ENCODE measurements at places on chromosomes 4 and X. TPM values are rescaled to one million over a fixed set of nuclear protein-coding genes. Genes with fewer than 3 reads are reported as not detected.

Gene TNIP3
- 3.0 TPM for total RNA-seq

Gene DTHD1
- total RNA-seq = 5.4 TPM

Gene CITED1
- not detected for total RNA-seq

Gene SLC34A2
- not detected for total RNA-seq

Gene KLHL4
- total RNA-seq = 0.11 TPM

- H3K4me3 ChIP-seq = no peak overlapping the region
- H3K4me1 ChIP-seq = peaks cover 16% of the 10 kb centered on the region
- no peak for DNase-seq
- H3K27ac ChIP-seq = peak overlapping the region; percentile 74
- no peaks in the 10 kb centered on the region for H3K36me3 ChIP-seq
Observed at GRCh38 chrX:23662853-23663252, 4.4 kb upstream of the PRDX4 start.

DNA sequence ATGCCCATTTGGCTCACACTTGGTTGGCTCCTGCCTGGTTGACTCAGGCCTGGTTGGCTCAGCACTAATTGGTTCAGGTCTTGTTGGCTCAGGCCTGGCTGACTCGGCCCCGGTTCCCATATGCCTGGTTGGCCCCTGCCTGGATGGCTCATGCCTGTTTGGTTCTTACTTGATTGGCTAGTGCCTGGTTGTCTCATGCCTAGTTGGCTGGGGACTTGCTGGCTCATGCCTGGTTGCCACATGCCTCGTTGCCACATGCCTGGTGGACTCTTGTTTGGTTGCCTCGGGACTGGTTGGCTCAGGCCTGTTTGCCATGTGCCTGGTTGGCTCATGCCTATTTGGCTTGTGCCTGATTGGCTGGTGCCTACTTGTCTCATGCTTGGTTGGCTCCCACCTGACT, 103.7 kb downstream of the APOOL start:
- H3K36me3 ChIP-seq = no peaks in the 10 kb centered on the region
- no peaks in the 10 kb centered on the region for H3K4me1 ChIP-seq
- no peak overlapping the region for H3K27ac ChIP-seq
- no peak overlapping the region for H3K4me3 ChIP-seq
- DNase-seq = no peak

GRCh38 chrX:53022381-53022780, 26.2 kb upstream of the GPR173 start:
- no peak overlapping the region for H3K4me3 ChIP-seq
- H3K4me1 ChIP-seq = no peaks in the 10 kb centered on the region
- DNase-seq = no peak
- no peak overlapping the region for H3K27ac ChIP-seq

DNA sequence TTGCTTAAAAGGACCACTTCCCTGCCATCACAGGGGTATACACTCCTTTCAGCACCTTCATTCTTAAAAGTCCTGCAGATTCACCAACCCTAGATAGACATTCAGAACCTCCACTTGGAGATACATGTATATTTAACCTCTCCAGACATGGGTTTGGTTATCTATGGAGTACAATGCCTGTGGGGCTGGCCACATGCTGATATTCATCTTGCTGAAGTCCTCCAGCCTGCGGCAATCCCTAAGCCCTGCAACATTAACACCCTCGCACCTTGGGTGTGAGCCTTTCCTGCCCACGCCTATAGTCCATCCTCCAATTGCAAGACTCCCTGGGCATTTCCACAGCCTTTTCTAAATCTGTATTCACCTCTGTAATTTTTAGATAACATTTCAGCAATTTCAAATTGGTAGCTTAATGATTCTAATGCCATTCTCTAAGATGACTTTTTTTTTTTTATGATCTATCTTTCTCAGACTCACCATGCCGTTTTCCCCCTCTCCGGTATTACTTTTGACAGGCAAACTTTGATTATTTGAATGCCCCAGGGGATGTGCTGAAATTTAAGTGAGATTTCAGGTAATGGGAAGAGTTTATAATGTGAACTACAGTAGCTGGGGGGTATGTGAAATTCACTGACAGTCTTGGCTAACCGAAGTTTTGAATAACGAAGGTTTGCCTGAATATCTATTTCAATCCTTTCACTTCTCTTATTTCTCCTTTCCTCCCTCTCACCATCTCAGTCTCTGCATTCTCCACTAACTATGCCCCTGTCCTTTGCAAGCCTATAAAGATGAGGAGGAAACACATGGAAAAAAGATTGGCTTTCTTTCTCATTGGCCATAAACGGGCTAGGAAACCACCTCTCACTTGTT, 24.1 kb downstream of the CCDC149 start:
- H3K36me3 ChIP-seq = no peaks in the 10 kb centered on the region
- H3K4me3 ChIP-seq = no peak overlapping the region
- H3K27me3 ChIP-seq = peaks cover 3% of the 10 kb centered on the region
- no peak overlapping the region for H3K27ac ChIP-seq
- DNase-seq = no peak

- no peak overlapping the region for H3K4me3 ChIP-seq
- DNase-seq = no peak
- no peaks in the 10 kb centered on the region for H3K27me3 ChIP-seq
- H3K27ac ChIP-seq = no peak overlapping the region
- no peaks in the 10 kb centered on the region for H3K36me3 ChIP-seq
Observed at GRCh38 chr4:31051565-31051964, 331.4 kb downstream of the PCDH7 start.

GRCh38 chr4:14117575-14118238, 490.2 kb upstream of the BOD1L1 start:
- H3K27ac ChIP-seq = no peak overlapping the region
- DNase-seq = no peak
- no peaks in the 10 kb centered on the region for H3K27me3 ChIP-seq
- no peak overlapping the region for H3K4me3 ChIP-seq
- peaks cover 2% of the 10 kb centered on the region for H3K4me1 ChIP-seq

- no peaks in the 10 kb centered on the region for H3K4me1 ChIP-seq
- no peak for DNase-seq
- H3K27ac ChIP-seq = no peak overlapping the region
- no peaks in the 10 kb centered on the region for H3K36me3 ChIP-seq
Observed at GRCh38 chrX:126124721-126125120, 41.4 kb downstream of the DCAF12L2 start.

DNA sequence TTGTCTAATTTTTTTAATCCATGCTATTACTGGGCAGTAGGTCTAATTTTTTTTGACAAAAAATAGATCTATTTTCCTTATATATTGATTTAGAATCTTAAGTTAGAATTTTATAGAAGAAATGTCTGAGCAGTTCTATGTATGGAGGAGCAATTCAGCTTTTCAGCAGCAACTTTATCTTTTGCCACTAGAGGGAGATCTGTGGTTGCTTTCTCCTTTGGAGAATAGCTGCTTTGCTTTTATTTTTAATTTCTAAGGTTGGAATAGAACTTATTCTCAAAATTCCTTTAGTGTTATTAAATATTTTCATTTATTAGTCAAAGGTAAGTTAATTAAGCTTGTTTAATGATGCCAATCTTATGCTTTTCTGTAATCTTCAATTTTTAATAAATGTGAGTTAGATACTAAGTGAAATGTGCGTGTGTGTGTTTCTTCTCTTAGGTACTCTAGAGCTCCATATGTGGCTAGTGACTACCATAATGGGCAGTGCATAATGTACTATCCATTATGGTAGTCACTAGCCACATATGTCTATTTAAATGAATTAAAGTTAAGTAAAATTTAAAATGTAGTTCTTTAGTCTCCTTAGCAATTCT, 29.3 kb downstream of the FAM199X start:
- DNase-seq = no peak
- no peaks in the 10 kb centered on the region for H3K4me1 ChIP-seq
- H3K36me3 ChIP-seq = no peaks in the 10 kb centered on the region
- H3K4me3 ChIP-seq = no peak overlapping the region

- H3K4me1 ChIP-seq = no peaks in the 10 kb centered on the region
- no peak for DNase-seq
- H3K27me3 ChIP-seq = peaks cover 5% of the 10 kb centered on the region
- no peak overlapping the region for H3K4me3 ChIP-seq
- no peak overlapping the region for H3K27ac ChIP-seq
Observed at GRCh38 chr4:42310358-42310757, 86.9 kb upstream of the SHISA3 start.

DNA sequence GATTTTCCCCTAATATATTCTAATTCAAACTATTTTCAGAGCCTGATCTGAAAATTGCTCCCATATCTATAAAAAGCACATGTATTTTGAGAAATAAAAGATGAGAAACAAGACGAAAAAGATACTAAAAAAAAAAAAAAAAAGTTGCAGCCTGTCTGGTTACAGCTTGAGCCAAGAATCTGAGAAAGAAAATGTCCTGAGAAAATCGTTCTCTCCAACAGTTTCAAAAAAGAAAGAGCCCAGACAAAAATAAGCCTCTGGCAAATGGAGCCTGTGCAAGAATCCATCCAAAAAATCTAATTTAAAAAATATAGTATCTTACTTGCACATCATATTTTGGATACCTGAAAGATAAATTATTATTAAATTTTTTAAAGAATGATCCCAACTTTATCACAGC, 163.0 kb upstream of the TBL1X start:
- DNase-seq = no peak
- no peaks in the 10 kb centered on the region for H3K27me3 ChIP-seq
- H3K4me1 ChIP-seq = no peaks in the 10 kb centered on the region
- H3K27ac ChIP-seq = no peak overlapping the region
- H3K36me3 ChIP-seq = no peaks in the 10 kb centered on the region

DNA sequence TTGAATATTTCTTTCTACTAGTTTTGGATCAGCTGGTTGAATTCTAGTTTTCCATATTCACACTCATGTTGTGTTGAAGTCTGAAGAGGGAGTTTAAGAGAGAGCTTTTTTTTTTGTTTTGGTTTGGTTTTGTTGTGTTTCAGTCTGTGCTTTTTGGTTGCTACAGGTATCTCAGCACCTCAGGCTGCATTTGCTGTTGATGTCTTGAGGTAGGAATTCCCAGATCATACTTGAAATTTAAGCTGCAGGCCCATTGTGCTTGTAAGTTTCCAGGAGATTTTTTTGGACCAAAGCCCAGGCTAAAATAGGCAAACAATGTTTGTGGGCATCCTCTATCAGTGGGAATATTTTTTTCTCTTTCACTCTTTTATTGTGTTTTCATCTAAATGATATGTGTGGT, 190.2 kb upstream of the AGA start:
- no peak overlapping the region for H3K27ac ChIP-seq
- H3K36me3 ChIP-seq = no peaks in the 10 kb centered on the region
- no peaks in the 10 kb centered on the region for H3K27me3 ChIP-seq
- no peak for DNase-seq
- no peaks in the 10 kb centered on the region for H3K4me1 ChIP-seq

GRCh38 chr4:155033604-155034003, 174.8 kb upstream of the NPY2R start:
- no peak overlapping the region for H3K4me3 ChIP-seq
- H3K36me3 ChIP-seq = no peaks in the 10 kb centered on the region
- no peaks in the 10 kb centered on the region for H3K4me1 ChIP-seq
- no peak overlapping the region for H3K27ac ChIP-seq
- no peak for DNase-seq

DNA sequence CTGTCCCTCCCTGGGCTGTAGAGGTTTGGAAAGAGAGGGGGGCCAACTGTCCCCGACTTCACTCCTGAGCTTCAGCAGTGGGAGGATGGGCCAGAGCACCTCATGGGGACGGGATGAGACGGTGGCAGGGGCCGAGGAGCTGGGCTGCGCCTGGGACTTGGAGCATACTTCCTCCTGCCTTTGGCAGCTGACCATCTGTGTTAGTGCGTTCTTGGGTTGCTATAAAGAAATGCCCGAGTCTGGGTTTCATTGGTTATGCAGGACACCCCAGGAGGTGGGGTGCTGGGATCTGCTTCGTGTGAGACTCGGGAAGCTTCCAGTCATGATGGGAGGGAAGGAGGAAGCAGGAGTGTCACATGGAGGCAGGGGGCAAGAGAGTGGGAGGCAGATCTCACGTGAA, 7.4 kb downstream of the PSAPL1 start:
- no peak overlapping the region for H3K27ac ChIP-seq
- no peak overlapping the region for H3K4me3 ChIP-seq
- no peaks in the 10 kb centered on the region for H3K4me1 ChIP-seq
- no peaks in the 10 kb centered on the region for H3K27me3 ChIP-seq

GRCh38 chr4:57075367-57075766, 34.8 kb downstream of the IGFBP7 start:
- H3K27ac ChIP-seq = no peak overlapping the region
- DNase-seq = no peak
- H3K4me3 ChIP-seq = no peak overlapping the region
- H3K4me1 ChIP-seq = no peaks in the 10 kb centered on the region

- no peak overlapping the region for H3K27ac ChIP-seq
- H3K27me3 ChIP-seq = no peaks in the 10 kb centered on the region
Observed at GRCh38 chr4:103397541-103397940, 199.4 kb upstream of the CENPE start.

DNA sequence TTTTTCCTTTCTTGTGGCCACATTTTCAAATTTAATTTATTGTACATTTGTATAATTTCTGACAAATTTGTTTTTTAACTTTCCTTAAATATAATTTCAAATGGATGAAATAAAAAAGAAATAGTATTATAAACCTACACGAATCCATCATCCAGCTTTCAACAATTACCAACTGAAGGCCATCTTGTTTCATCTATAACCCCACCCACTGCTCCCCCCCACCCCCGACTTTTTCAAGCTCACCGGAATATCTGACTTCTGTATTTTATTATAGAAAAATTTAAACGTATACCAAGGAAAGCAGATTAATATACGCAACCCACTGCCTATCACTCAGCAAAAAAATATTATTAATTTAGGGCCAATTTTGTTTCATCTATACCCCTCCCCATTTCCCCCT, 1.1 kb downstream of the MORF4L2 start:
- H3K27ac ChIP-seq = peak overlapping the region; percentile 87
- H3K36me3 ChIP-seq = peaks cover 5% of the 10 kb centered on the region
- peaks cover 4% of the 10 kb centered on the region for H3K4me1 ChIP-seq
- H3K27me3 ChIP-seq = no peaks in the 10 kb centered on the region
- peak overlapping the region; percentile 88 for H3K4me3 ChIP-seq

DNA sequence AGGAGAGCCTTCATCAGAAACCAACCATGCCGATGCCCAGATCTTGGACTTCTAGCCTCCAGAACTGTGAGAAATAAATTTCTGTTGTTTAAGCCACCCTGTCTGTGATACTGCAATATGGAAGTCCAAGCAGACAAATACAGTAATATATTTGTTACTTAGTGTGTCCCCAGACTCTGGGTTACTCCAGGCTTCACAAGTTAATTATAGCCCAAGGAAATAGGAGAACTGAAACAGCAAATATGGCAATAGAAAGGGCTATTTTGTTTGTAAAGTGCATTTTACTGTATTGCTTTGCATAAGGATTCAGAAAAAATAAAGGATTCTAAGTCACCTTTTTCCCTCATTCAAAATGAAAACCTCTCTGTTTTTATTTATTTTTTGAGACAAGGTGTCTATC, 15.7 kb downstream of the TIGD4 start:
- H3K27ac ChIP-seq = no peak overlapping the region
- H3K4me3 ChIP-seq = no peak overlapping the region
- no peaks in the 10 kb centered on the region for H3K4me1 ChIP-seq
